ENCODE measurements at places on chromosomes 16 and 17.

DNA sequence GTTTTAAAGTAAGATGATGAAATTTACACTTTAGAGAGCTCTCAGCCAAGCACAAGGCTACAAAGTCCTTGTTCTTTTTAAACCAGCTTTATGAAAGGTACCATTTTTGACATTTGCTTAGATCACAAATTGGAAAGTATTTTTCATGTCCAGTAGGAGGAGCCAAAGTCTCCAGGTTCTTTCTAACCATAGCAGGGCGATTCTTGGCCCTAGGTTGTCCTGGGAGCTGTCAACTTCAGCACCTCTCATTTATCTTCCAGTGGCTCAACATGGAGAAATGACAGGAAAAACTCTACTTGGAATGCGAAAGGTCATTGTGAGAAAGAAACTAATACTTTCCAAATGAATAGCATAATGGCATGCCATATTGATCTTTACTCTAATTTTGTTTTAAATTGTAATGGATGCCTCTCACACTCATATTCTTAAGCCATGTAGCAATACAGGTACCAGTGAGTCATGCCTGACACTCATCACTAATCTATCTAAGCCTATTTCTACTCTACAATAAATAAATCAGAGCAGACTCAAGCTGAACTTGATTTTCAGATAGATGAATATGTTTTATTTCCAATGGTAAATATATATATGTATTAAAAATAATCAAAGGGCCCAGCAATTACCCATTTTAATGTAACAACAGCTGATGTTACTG, 919.1 kb upstream of the EEF2KMT start:
- no peak for DNase-seq

GRCh38 chr16:16797239-16797638, 418.3 kb downstream of the NPIPA7 start:
- no peak for DNase-seq

GRCh38 chr17:5049314-5049841, 14.2 kb upstream of the SLC52A1 start:
- no peak for DNase-seq

- DNase-seq, result no peak
Measured at GRCh38 chr16:85623997-85624601, 11.0 kb downstream of the GSE1 start.

GRCh38 chr16:89443727-89444084, 46.7 kb downstream of the ANKRD11 start:
- no peak for DNase-seq

- DNase-seq, result no peak
Measured at GRCh38 chr17:35038453-35038852, 25.1 kb downstream of the RFFL start.

- no peak for DNase-seq
Measured at GRCh38 chr17:535198-535597, 179.4 kb downstream of the VPS53 start.

DNA sequence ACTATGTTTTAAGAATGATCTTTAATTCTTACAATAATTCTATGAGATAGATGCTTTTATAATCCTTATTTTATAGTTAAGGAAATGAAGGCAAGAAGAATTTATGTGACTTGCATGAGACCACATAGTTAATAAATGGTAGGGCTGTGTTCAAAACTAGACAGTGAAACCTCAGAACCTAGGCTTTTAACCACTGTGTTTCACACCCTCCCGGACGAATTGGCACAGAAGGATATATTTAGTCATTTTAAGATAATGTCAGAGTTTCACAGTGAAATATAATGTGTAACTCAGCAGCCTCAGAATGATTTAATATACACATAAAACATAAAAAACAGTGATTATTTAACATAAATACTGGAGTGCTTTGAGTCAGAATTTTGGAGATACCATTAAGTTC, 57.0 kb downstream of the NSRP1 start:
- no peak for DNase-seq

GRCh38 chr17:82023447-82024241, 539 bp downstream of the LRRC45 start:
- no peak for DNase-seq

DNA sequence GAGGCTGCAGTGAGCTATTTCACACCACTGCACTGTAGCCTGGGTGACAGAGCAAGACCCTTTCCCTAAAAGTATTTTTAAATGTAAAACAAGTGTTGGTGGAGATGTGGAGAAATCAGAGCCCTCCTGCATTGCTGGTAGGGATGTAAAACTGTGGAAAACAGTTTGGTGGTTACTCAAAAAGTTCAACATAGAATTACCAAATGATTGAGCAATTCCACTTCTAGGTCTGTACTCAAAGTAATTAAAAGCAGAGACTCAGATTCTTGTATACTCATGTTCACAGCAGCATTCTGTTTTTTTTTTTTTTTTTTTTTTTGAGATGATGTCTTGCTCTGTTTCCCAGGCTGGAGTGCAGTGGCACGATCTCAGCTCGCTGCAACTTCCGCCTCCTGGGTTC, 141.8 kb downstream of the PITPNC1 start:
- DNase-seq, result no peak

DNA sequence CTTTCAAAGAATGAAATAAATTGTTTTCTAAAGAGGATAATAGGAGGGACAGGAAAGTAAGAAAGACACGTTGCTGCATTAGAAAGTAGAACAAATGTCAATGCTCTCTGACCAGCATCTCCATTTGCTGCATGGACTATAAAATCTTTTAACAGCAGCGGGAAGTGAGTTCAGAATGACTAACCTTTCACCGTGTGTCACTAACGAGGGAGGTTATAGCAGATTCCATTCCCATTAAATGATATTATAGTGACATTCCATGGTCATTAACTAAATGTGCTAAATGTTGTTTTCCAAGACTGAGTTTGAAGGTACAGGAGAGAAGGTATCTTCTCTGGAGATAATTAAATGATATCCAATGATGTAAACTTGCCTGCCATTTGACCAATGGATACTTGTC, 127.1 kb upstream of the HS3ST3A1 start:
- no peak for DNase-seq

- DNase-seq, result no peak
Measured at GRCh38 chr16:87762071-87762571, 3.7 kb downstream of the KLHDC4 start.

- DNase-seq, result no peak
Measured at GRCh38 chr16:49055824-49056545, 225.7 kb downstream of the CBLN1 start.

- no peak for DNase-seq
Measured at GRCh38 chr17:55663400-55663799, 59.3 kb downstream of the TMEM100 start.

- no peak for DNase-seq
Measured at GRCh38 chr16:31077592-31078396, 3.6 kb downstream of the ZNF646 start.

DNA sequence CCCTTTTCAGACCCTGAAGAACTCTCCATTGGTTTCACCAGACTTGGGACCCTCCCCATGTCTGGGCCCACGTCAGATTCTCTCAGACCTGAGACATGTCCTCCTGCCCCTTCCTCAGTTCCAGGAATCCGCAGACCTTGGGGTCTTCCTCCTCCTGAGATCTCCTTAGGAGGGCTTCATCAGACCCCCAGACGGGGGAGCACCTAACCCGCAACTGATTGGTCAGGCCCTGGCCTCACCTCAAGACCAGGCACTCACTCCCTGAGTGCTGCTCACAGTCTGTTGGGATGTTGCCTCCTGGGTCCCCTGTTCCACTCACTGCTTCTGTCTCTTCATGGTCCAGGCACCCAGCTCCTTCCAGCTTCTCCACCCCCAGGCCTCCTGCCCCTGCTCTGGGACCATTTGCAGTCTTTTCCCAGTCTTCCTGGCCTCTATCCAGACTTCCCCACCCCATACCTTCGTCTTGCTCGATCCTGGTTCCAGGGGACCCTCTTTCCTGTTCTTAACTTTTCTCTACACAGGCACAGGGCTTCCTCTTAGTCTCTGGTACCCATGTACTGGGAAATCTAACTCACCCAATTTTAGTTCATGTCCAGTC, 1.2 kb downstream of the GID4 start:
- no peak for DNase-seq

DNA sequence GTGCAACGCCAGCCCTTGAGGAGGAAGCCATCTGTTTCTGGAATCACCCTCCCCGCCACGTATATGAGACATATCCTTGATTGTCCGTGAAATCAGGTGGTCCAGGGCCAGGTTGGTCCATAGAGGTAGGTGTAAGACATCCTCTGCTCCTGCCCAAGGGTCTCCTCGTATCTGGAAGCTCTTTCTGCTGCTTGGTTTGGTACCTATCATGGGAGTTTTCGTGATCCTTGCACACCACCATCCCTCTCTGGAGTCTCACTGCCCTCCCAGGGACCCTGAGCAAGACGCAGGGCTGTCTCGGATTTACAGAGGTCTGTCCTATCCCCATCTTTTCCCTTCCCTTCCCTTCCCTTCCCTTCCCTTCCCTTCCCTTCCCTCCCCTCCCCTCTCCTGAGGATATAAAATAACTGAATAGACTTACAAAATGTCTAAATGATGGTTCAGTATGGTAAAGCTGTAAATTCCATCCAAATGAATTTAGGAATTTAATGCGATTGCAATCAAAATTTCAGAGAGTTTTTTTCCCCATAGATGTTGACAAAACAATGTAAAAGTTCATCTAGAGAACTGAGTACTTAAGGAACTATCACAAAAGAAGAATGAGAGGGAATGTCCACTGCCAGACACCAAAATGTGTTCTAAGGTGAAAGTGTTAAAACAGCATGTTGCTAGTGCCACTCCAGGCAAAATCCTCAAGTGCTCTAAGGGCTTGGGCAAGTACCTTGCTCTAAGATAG, 2.0 kb upstream of the CCDC42 start:
- no peak for DNase-seq

- no peak for DNase-seq
Measured at GRCh38 chr16:75627851-75628250, 4.8 kb upstream of the ADAT1 start.

- no peak for DNase-seq
Measured at GRCh38 chr17:48542698-48543106, 2.2 kb downstream of the HOXB2 start.

GRCh38 chr17:17998934-17999333, 26.3 kb downstream of the DRC3 start:
- DNase-seq, result no peak

DNA sequence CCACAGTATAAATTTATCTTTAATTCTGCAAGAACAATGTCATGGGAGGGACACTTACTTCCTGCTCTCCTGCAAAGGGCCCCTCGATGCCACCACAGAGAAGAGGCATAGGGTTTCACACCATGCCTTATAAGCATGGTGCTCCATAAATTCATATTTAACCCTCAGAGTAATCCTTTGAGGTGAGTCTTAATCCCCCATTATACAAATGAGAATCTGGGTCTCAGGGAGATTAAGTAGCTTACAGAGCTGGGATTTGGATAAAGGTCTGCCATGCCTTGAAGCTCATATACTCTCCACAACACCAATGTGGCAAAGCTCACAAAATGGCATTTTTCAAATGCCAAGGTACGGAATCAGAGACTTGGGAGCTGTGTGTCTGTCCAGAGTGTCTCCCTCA, 268.5 kb upstream of the CCL2 start:
- no peak for DNase-seq

DNA sequence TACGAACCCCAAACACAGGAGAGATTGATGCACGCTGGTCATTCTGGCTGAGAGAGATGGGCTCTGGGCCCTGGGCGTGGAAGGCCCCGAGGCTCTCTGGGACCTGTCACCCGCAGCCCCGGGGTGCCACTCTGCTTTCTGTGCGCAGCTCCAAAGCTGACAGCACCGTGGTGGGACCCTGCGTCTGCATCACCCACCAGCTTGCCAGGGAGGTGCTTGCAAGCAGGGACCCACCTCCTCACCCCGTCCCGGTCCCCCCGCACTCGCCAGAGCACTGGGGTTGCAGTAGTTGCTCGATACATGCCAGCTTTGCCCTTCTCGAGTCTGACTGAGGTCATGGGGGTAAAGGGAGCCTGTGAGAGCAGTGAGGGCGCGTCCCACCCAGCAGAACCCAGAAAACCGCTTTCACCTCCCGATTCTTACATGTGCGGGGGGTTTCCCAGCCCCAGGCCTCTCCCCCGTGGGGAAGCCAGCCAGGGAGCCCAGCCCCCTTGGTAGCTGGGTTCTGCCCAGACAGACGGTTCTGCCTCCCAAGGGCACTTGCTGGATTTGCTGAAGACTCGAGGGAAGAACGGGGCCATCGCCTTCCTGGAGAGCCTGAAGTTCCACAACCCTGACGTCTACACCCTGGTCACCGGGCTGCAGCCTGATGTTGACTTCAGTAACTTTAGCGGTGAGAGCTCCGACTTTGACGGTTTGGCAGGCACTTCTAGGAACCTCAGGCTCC, 12.5 kb downstream of the CARD14 start:
- DNase-seq, result no peak

- DNase-seq, result no peak
Measured at GRCh38 chr17:7262192-7262934, at the start of gene CLDN7. Gene CLDN7 (minus strand): TSS chr17:7262478. CDS start chr17:7262043, 435 bp downstream.

DNA sequence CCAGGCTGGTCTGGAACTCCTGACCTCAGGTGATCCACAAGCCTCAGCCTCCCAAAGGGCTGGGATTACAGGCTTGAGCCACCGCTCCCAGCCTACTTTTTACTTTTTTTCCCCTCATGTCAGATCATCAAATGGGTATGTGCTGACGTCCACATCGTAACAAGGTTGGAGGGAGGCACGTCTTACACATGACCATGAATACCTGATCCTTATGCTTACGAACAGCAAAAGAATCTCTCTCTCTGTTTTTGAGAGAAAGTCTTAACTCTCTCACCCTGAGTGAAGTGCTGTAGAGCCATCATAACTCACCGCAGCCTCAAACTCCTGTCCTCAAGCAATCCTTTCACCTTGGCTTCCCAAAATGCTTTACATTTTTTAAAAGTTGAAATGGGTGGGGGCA, 29.5 kb upstream of the TMEM92 start:
- no peak for DNase-seq

DNA sequence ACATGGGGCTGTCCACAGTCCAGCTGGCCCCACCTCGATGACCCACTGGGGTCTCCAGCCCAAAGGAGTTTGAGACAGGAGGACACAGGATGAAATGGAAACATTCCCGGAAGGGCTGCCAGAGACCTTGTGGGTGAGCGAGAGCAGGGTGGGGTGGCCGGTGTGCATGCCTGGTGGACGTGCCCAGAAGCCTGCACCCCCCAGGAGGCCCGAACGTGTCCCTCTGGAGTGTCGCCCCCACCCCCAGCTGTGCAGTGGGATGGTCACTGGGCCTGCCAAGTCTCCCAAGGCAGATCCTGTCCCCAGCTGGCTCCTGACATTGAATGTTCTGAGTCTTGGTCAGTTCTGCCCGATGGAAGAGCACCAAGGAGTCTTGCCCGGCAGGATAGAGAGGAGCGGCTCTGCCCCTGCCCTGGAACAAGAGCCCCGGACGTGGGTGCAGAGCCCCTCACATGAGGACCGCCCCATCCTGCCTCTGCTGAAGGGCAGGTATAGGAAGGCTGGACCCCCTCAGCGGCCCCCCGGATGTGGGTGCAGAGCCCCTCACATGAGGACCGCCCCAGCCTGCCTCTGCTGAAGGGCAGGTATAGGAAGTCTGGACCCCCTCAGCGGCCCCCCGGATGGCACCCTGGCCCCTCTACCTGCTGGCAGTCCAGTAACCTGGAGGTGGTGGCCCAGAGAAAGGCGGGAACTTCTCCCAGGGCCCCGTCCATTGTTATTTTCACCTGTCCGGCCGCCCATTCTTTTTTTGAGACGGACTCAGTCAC, 3.1 kb upstream of the CAPN15 start:
- DNase-seq, result no peak
